GM20000 (cell line): ENCODE measurements at places on chromosomes 3 and 15.

DNA sequence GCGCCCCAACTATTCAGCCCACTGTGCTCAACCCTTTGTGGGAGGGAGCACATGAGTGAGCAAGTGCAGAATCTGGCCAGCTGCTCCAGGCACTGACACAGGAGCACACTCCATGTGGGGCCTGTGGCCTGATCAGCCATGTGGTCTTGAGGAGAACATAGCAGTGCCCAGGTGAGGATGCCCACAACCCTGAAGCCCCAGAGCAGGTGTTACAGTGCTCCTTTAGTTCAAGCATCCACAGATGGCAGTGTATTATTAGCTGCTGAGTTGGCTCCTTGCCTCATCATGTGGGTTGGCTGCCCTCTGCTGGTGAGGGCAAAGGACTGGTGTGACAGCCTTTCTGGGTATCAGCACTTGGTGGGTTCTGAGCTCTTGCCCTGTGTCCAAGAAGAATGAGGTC lies 1588.2 kb downstream of the SI start:
- DNase-seq, result peak; percentile 24

DNA sequence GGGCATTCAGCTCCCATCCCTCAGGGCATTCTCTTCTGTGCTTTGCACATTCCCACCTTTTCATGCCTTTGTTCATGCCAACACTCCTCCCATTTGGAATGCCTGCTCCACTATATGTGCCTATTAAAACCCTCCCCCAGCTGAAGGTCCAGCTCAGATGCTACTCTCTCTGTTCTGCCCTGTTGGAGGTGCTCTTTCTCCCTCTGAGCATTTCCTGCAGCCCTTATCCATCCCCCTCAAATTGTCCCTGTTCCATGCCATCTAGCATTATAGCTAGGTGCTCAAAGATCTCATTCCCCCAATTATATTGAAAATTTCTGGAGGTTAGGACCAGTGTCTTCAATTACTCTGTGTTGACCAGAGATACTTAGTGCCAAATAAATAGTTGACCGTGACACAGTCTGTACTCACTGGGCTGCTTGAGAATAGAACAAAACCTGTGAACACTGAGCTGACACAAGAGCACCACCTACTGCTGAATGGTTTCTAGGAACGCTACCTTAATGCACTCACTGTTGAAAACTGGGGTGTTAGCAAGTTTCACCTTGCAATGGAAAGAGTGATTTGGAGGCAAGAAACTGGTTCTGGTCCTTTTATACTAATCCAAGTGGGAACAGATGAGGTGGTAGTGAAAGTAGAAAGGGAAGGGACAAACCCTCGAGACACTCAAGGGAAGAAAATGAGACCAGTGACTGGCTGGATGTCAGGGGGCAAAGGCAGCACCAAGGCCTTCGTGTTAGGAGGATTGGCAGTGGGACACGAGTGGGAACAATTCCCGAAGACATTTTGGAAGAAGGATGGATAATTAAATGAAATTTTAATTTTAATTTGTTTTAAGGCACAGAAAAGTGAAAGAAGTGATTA lies 289.8 kb upstream of the ROPN1 start:
- peak; percentile 40 for DNase-seq

- no peak for DNase-seq
These were observed 625.4 kb downstream of the ZPLD1 start for GRCh38 chr3:103060242-103060641.

GRCh38 chr15:88908697-88909621 lies 4.2 kb downstream of the MFGE8 start:
- DNase-seq, result no peak

DNA sequence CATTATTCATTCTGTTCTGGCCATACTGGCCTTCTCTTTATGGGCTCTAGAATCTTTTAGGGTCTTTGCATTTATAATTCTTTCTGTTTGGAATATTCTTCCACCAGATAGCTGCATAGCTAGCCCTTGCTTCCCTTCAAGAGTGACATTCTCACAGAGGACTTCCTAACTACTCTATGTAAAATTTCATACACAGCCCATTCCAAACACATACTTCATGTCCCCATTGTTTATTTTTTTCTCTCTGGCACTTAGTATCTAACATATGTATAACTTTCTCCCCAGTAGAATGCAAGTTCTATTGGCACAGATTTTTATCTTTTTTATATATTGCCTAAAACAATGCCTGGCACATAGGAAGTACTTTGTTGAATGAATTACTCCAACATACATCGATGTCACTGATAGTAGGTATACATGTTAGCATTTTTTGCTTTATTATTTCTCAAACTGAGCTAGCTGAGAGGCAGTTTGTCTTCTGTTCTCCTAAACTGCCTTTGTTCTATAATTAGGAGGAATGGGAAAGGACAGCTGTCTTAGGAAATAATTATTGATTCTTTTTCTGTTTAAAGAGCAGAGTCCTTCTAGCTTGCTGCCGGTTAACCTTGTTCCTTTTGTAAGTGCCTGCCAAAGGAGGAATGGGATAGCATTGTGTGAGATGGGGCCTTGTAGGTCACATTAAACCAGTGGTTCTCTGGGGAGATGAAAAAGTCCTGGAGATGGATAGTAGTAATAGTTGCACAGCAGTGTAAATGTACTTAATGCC lies 7.9 kb downstream of the FAM162A start:
- no peak for DNase-seq

GRCh38 chr3:139301654-139302053 lies 42.2 kb upstream of the MRPS22 start:
- DNase-seq, result no peak

DNA sequence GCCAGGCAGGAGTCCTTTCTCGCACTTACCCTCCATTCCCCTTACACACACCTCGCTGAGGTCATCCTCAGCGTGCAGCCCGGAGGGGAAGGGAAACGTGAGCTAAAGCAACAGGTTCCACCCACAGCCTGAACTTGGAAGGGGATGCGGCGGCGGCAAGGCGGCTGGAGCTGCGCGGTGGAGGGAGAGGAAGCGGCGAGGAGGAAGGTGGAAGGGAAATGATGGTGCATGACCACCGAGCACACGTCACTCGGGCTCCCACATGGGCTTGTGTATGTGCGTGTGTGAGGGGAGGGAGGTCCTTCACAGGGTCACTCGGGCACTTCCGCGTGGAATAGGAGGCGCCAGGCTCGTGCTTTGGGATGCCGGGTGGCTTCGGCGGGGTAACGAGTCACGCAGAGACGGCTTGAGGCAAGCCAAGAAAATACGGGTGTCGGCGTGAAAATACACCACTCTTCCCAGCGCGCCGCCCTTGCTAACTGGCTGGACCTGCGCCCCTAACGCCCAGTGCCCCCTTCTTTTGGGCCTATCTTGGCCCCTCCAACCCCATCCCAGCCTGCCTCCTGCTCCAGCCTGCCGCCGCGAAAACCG lies 225.5 kb upstream of the IL12A start:
- DNase-seq, result peak; percentile 59
